Hematopoietic multipotent progenitor cell (in vitro differentiated cells): ENCODE measurements at places on chromosomes 1 and 21. TPM values are rescaled to one million over a fixed set of nuclear protein-coding genes. Genes with fewer than 3 reads are reported as not detected.

Gene ASAP3
- 1.1 TPM for total RNA-seq

Gene BACH1
- total RNA-seq = 32.6 TPM

Gene S100A14
- total RNA-seq = not detected

Gene NTNG1
- total RNA-seq = under 0.01 TPM

Gene FMO2
- not detected for total RNA-seq

Gene TIMM17A
- total RNA-seq = 11.6 TPM

Gene RIPK4
- total RNA-seq = 0.27 TPM

Gene NMNAT2
- total RNA-seq = under 0.01 TPM

Gene RNU1-2
- under 0.01 TPM for total RNA-seq

Gene MYBPHL
- not detected for total RNA-seq

Gene HORMAD1
- total RNA-seq = under 0.01 TPM

Gene FCRL4
- total RNA-seq = not detected

Gene SZT2
- total RNA-seq = 47.7 TPM

Gene C4BPA
- not detected for total RNA-seq

Gene FABP3
- not detected for total RNA-seq

Gene TNFRSF18
- 4.3 TPM for total RNA-seq

Gene HSD3B1
- not detected for total RNA-seq

Gene CLDN19
- under 0.01 TPM for total RNA-seq

Gene ABCG1
- 45.5 TPM for total RNA-seq

Gene C8A
- total RNA-seq = not detected

Gene OR2T29
- not detected for total RNA-seq

Gene CYP4X1
- not detected for total RNA-seq

Gene LRRC8B
- total RNA-seq = 11.6 TPM

Gene PRDM16
- total RNA-seq = 19.9 TPM

Gene CYP4A11
- not detected for total RNA-seq

Gene PGLYRP3
- total RNA-seq = not detected

Gene SLC26A9
- total RNA-seq = under 0.01 TPM

Gene ZBTB18
- total RNA-seq = 23.7 TPM

Gene ATP1A2
- not detected for total RNA-seq

Gene LIN28A
- under 0.01 TPM for total RNA-seq

Gene MYOG
- total RNA-seq = not detected

Gene TRIM58
- total RNA-seq = 25.3 TPM

Gene SIM2
- total RNA-seq = not detected

Gene CDK18
- 8.6 TPM for total RNA-seq

Gene MATN1
- total RNA-seq = 2.7 TPM

Gene KRTAP6-1
- not detected for total RNA-seq

Gene SLC45A1
- 0.27 TPM for total RNA-seq

Gene LPAR3
- total RNA-seq = 0.27 TPM

Gene BRDT
- total RNA-seq = not detected

Gene ZBTB8A
- 8.1 TPM for total RNA-seq

Gene AUNIP
- 1.3 TPM for total RNA-seq

Gene CYP4Z1
- total RNA-seq = not detected

Gene CAMSAP2
- under 0.01 TPM for total RNA-seq

Gene TNFRSF4
- total RNA-seq = 4.3 TPM

Gene CTNNBIP1
- 36.6 TPM for total RNA-seq

Gene BCAN
- under 0.01 TPM for total RNA-seq

Gene TRIM62
- total RNA-seq = 8.1 TPM

Gene FAM229A
- 7.8 TPM for total RNA-seq

Gene KIF14
- 0.54 TPM for total RNA-seq

Gene ERRFI1
- 0.27 TPM for total RNA-seq

Gene FOXD3
- not detected for total RNA-seq
